ENCODE measurements at places on chromosomes 7 and 10. TPM values are rescaled to one million over a fixed set of nuclear protein-coding genes. Genes with fewer than 3 reads are reported as not detected.

Gene BICC1
- total RNA-seq: 0.45 TPM

Gene GPR141
- not detected for total RNA-seq

Gene PON1
- total RNA-seq: not detected

Gene HHEX
- 32.8 TPM for total RNA-seq

Gene SLC25A13
- total RNA-seq: 23.6 TPM

Gene HSPB1
- 87.1 TPM for total RNA-seq
